ENCODE measurements at places on chromosomes 11 and 22. TPM values are rescaled to one million over a fixed set of nuclear protein-coding genes. Genes with fewer than 3 reads are reported as not detected.

DNA sequence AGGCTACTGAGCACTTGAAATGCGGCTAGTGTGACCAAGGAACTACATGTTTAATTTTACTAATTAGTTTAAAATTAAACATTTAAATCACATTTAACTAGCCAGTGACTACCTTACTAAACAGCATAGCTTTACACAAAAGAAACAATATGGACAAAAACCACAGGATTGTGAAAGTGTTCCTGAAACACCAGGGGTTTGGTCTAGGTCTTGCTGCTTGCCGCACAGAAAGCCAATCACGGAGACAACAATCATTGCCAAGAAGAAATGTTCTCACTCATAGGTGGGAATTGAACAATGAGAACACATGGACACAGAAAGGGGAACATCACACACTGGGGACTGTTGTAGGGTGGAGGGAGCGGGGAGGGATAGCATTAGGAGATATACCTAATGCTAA lies 309.5 kb downstream of the C11orf87 start:
- DNase-seq, result no peak

The FAT3 gene
- 16.4 TPM for total RNA-seq

- DNase-seq, result peak; percentile 73
Measured at GRCh38 chr11:69088676-69089146, 40.0 kb downstream of the TPCN2 start.

DNA sequence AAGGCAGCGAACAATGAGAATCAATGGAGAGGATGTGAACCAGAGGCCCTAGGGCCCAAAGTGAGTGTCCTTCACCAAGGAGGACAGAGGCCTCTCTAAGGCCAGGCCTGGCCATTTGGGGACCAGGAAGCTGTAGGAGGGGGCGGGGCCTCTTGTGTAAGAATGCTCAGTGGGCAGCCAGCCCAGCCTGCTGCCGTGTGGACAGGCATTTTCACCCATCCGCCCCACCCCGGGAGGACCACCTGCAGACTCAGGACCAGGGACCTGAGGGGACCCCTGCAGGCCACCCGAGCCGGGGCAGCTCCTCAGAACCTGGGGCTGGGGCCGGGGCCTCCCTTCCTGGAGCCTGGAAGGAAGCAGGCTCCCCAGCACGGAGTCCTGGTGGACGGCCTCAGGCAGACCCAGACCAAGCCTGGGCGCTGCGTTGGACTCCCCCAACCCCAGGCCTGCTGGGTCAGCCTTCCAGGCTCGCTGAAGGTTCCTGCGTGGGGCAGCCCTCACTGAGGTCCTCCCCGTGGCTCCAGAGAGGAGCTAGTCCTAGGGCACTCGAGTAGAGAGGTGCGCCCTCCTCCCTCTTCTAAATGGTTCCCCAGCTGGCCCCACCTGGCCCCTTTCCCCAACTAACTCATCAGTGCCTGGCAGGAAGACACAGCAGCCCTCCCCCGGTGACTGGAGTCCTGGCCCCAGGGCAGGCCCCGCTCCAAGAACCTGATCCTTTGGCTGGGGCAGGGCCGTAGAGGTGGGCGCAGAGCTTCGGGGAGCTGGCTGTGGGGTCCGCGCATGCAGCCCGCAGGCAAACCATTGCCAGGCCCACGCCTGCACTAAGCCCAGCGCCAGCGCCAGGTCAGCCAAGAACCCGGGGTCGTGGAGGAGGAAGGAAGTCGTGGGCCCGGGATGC lies 1.5 kb upstream of the TRABD start:
- DNase-seq, result no peak

The APOA1 gene
- 203 TPM for total RNA-seq

DNA sequence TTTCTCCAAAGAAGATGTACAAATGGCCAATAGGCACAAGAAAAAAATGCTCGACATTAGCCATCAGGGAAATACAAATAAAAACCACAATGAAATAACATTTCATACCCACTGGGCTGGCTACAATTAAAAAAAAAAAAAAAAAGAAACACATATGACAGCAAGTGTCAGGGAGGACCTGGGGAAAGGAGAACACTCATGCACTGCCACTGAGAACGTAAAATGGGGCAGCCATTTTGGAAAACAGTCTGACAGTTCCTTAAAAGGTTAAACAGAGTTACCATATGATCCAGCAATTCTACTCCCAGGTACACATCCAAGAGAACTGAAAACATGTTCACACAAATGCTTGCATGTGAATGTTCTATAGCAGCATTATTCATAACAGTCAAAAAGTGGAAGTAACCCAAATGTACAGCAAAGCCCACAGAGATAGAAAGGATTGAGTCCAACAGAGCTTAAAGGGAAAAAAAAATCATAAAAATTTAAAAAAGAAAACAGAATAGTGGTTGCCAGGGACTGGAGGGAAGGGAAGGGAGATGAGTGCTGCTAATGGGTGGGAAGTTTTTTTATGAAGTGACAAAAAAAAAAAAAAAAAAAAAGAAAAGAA lies 48.4 kb upstream of the CYP2D6 start:
- DNase-seq, result no peak

DNA sequence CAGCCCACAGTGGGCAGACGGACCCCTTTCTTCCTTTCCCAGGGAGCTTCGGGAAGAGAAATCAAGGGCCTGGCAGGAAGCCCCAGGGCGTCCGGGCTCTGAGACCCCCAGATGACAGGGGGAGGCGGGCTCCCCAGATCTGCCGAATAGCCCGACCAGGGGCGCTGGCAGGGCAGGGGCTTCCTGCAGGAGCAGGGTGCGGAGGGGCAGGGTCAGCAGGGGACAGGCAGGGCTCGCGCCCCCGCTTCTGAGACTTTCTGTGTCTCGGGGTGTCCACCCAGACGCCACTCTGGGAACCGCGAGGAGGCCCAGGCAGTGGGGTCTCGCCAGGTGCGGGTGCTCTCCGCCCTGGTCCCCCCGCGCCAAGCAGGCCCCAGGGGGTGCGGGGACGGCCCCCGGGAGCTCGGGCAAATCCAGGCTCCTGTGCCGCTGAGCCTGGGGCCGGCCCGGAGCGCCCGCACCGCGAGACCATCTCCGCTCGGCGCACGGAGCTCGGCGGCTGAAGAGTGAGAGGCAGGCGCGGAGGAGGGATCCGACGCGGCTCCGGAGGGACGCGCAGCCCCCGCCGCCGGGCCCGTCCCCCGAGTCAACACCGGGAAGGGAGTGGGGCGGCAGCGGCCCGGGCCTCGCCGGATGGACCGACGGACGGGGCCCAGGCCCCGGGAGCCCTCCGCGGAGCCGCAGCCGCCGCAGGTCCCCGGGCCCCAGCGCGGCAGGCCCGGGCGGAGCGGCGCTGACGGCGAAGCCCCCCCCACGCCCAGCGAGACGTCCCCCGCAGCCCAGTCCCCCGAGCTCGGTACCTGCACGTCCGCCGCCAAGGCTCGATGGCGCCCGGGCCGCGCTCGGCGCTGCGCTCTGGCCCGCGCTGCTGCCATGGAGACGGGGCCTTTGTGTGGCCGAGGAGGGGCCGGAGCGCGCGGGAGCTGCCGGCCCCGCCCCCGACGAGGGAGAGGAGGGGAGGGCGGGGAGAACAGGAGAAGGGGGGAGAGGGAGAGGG lies at the start of gene PLXNB2:
Gene PLXNB2, minus strand, starts transcription at position 894 of the 997 bp plus-strand sequence. CDS start 17,062 bp downstream, outside the sequence.
- peak; percentile 70 for DNase-seq

- no peak for DNase-seq
Measured at GRCh38 chr11:62854825-62855570, 15.6 kb upstream of the WDR74 start.

DNA sequence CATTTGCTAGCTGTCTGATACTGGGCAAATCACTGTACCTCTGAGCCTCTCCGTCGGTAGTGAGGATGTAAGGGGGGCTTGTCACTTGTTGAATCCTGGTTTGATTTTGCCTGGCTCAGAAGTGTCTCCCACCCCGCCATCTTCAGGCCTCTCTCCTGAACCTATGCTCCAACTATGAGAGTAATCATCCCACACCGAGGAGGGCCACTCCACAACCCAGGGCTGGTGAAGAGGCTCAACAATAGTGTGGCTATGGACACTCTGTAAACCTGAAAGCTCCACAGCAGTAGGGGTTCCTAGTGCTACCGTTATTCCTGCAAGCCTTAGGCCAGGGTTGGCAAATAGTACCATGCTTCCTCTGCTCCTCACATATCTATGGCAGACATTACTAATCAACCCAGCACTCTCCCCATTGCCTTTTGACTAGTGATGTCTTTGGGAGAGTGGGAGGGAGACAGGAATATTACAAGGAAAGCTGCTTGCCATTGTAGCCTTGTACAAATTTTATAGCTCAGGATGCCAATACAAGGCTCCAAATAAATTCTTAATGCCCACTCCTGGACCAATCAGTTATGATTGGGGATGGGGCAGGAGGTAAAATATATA lies 134.0 kb upstream of the TEAD1 start:
- DNase-seq, result no peak

DNA sequence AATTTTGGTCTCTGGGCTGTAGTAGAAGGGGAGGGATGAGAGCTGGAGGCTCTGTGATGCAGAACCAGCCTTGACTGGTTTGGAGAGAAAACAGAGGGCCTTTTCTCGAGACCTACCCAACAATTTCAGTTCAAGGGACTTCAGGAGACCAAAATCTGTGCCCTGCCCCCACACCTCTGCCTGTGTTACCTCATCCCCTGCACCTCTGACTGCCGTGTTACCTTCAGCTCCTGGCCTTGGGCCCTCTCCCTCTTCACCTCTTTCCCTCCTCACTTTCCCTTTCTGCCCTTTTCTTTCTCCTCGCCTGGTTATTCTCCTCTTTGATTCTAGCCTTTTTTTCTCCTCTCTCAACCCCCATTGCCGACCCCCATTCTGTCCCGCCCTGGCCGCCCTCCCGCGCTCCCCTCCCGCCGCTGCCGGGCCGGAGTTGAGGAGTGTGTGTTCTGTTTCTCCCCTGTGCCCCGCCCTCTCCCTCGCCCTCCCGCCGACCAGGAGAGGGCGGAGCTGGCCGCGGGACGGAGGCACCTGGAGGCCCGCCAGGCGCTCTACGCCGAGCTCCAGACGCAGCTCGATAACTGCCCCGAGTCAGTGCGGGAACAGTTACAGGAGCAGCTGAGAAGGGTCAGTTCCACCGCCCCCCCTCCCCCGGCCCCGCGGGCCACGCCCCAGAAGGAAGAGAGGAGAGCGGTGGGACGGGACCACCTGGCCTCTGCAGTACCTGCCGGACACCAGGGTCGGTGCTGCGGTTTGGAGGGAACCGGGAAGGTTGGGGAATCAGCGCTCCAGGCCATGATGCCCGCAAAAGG lies 27.2 kb downstream of the PHLDB1 start:
- peak; percentile 80 for DNase-seq

DNA sequence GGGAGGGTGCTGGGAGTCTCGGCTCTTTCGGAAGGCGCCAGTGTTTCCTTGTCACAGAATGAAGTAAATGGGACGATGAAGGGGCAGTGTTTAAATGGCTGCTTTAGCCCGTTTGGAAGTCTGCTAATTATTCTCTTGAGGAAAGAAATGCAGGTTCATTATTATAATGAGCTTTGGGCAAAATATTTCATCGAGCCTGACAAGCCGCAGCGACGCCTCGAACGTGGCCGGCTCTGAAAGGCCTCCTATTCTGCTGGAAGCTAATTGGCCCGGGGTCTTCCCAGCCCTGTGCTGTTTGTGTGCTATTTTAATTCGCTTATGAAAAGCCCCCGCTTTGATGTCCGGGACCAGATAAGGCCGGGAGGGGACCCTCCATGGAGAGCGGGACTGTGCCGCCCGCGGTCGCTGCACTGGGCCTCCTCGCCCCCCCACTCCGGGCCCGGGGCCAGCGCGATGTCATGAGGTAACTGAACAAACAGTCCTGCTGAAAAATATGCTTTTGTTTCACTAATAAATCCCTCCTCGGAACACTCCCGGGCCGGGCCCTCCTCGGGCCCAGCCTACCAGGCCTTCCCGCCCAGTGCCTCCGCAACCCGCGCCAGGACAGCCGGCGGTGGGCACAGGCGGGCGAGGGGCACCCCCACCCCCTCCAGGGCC lies 78.4 kb downstream of the CDKN1C start:
- DNase-seq, result peak; percentile 8
